ENCODE measurements at places on chromosomes 2 and 18. TPM values are rescaled to one million over a fixed set of nuclear protein-coding genes. Genes with fewer than 3 reads are reported as not detected.

MOB4 gene
- total RNA-seq = 29.3 TPM

MBD2 gene
- 21.7 TPM for total RNA-seq

SLC30A3 gene
- not detected for total RNA-seq

CWC22 gene
- 11.0 TPM for total RNA-seq

LAMA1 gene
- 0.44 TPM for total RNA-seq

Measured in gastrocnemius medialis (tissue), 4 donors.